Kidney glomerular epithelial cell (primary cell): ENCODE measurements at places on chromosomes 7 and 10.

GRCh38 chr10:116742367-116743265 lies at the start of gene HSPA12A:
HSPA12A (minus strand) TSS chr10:116742566; CDS start chr10:116742469, 97 bp downstream.
- DNase-seq, result peak; percentile 72

GRCh38 chr7:137898839-137899721 lies 52.3 kb upstream of the DGKI start:
- peak; percentile 67 for DNase-seq

GRCh38 chr10:71059054-71059818 lies 153.1 kb upstream of the UNC5B start:
- no peak for DNase-seq

- no peak for DNase-seq
These were observed 74.7 kb downstream of the FRMPD2 start for GRCh38 chr10:48199580-48200377.

DNA sequence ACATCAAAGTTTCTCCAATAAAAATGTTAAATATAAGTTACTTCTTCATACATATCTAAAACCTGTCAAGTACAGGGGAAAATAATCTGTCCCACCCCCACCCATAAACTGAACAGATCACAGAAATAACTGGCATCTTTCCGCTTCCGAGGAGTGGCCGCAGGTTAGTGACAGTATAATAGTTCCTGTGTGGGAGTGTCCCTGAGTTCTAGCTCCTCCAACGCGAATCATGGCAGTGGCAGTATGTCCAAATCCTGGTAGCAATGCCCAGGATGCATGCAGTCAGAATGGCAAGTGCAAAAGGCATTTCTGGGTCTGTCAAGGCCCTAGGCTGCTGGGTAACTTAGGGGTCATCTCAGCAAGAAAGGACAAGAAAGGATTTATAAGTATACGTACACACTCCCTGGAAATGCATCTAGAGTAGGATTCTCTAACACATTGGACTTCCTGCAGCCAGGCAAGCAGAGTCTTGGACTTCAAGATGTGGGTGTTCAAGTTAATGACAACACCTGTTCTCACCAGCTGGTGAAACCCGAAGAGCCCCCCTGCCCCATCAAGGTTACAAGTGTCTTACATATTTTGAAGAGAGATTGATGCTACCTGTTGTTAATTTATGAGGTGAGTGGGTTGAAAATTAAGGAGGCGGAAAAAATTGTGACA lies 94.4 kb upstream of the COL1A2 start:
- DNase-seq, result no peak

DNA sequence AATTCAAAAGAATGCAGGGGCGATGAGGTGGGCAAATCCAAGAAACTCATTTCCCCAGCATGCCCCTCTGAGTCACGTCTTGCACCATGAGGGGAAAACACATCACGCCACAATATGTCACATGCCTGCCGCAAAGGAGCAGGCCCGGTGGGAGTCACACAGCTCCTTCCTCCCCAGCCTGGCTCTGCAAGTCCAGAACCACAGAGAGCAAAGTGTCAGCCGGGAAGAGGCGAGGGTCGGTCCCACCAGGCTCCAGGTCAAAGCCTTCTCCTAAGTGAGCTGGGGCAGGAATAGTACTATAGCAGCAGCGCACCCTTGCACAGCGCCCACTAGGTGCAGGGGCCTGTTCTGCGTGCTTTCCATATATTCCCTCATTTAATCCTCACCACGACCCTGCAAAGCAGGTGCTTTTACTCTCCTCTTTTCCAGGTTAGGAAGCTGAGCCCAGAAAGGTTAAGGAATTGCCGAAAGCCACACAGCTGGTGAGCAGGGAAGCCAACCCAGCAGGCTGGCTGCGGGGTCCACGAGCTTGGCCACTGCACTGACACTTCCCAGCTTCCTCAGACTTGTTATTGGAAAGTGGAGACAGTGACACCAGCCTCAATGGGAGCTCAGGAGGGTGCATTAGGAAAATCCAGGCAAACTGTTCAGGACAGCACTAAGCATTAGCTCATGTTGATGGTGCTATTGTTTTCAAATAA lies 94.0 kb upstream of the ZMIZ1 start:
- no peak for DNase-seq

DNA sequence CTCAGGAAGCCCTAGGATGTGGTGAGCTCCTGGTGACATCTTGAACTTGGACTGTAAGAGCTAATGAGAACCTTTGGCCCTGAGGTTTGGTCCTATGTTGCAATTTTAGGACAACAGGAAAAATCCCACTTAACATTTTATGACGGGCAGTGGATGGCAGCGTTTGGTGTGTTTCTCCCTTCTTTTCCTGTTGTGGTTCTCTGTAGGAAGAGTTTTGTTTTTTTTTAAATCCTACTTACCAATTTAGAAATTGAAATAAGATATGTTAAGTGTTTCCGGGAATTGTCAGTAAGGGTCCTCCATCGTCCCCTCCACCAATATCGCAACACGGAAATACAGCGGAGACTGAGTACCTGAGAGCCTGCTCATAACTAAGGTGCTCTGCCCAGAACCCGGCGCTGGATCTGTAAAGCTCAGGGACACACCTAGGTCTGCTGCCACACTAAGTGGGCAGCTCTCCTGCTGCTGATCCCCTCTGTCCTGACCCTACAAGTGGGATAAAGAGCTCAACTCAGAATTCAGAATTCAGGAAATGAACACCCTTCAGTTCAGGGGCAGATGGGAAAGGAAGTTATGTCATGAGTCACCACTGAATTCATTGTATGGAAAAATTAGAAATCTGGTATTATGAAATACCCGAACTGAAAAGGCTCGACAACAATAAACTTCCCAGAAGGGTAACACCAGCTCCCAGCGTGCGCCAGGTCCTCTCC lies 9.1 kb upstream of the PROSER2 start:
- DNase-seq, result no peak

DNA sequence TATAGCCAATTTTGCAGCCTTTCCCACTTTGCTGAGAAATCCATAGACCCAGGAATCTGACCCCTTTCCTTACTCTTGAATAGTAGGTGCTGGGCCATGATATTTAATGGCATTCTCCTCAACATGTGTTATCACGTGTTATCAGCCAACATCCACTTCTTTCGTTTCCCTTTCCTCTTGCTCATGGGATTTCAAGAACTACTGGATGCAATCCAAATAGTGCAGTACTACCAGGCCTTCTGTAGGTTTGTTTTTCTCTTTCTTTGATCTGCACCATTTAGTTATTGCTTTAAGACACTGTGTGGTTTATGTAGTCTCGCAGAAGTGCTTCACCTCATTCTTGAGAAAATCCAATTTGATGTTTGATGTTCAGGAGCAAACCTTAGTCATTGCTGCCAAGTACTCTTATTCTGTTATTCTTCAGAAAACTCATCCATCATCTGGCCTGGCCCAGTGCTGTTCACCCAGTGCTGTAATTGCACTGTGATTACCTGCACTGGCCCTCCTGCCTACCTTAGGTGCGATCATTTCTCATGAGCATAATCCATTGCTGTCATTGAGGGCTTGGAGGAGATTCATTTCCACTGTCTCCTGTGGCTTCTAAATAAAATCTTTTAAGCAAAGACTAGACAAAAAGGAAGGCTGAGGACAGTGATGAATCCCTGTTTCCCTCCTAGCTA lies 315.3 kb downstream of the BMPER start:
- no peak for DNase-seq

GRCh38 chr7:2195400-2196246 lies 37.1 kb downstream of the MAD1L1 start:
- no peak for DNase-seq

DNA sequence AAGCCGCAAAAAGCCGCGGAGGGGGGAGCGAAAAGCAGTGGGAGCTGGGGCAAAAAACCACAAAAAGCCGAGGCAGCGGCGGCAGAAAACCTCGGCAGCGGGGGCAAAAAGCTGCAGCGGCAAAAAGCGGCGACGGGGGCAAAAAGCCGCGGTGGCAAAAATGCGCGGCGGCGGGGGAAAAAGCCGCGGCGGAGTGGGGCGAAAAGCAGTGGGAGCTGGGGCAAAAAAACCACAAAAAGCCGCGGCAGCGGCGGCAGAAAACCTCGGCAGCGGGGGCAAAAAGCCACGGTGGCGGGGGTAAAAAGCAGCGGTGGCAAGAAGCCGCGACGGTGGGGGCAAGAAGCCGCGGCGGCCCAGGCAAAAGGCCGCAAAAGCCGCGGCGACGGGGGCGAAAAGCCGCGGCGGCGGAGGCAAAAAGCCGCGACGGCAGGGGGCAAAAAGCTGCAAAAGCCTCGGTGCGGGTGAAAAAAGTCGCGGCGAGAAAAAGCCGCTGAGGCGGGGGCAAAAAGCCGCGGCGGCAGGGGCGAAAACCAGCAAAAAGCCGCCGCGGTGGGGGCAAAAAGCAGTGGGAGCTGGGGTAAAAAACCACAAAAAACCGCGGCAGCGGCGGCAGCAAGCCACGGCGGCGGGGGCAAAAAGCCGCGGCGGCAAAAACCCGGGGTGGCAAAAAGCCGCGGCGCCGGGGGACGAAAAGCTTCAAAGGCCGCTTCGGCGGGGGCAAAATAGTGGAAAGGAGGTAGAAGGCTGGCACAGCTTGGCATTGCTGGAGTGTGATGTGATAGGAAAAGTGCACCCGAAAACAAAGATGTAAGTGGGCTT lies 135.9 kb downstream of the ZNF92 start:
- DNase-seq, result no peak

- DNase-seq, result no peak
These were observed 318.0 kb downstream of the GRID1 start for GRCh38 chr10:86048571-86048970.
